ENCODE measurements at places on chromosomes 7 and 10. TPM values are rescaled to one million over a fixed set of nuclear protein-coding genes. Genes with fewer than 3 reads are reported as not detected.

RRP12 gene
- 130 TPM for total RNA-seq

TMEM139 gene
- total RNA-seq, result 3.2 TPM

KCNMA1 gene
- 13.5 TPM for total RNA-seq

RHOBTB1 gene
- 2.3 TPM for total RNA-seq

CPED1 gene
- 0.88 TPM for total RNA-seq

HMX2 gene
- not detected for total RNA-seq

RET gene
- total RNA-seq, result not detected

VIM gene
- 2,864 TPM for total RNA-seq

LIPJ gene
- not detected for total RNA-seq

TASOR2 gene
- total RNA-seq, result 87.7 TPM

HOXA9 gene
- 1.2 TPM for total RNA-seq

CDHR3 gene
- total RNA-seq, result 0.69 TPM

ATRNL1 gene
- 4.1 TPM for total RNA-seq

SPOCK2 gene
- 0.75 TPM for total RNA-seq

UTF1 gene
- total RNA-seq, result not detected

ZNF503 gene
- 2.3 TPM for total RNA-seq

ZNF853 gene
- total RNA-seq, result 3.9 TPM

GNAT3 gene
- not detected for total RNA-seq

CDHR1 gene
- 0.50 TPM for total RNA-seq

MSMB gene
- not detected for total RNA-seq

C10orf62 gene
- 0.56 TPM for total RNA-seq

SLC26A5 gene
- not detected for total RNA-seq

CALML3 gene
- total RNA-seq, result not detected

RBP3 gene
- total RNA-seq, result not detected

NOS3 gene
- not detected for total RNA-seq

NACAD gene
- 0.41 TPM for total RNA-seq

ATP6V0E2 gene
- total RNA-seq, result 29.1 TPM

SRI gene
- total RNA-seq, result 214 TPM

CPA1 gene
- total RNA-seq, result not detected

CLCN1 gene
- not detected for total RNA-seq

ZNF804B gene
- total RNA-seq, result not detected

STEAP1B gene
- total RNA-seq, result 35.9 TPM

PPIF gene
- 50.2 TPM for total RNA-seq

CRHR2 gene
- total RNA-seq, result not detected

TAF6 gene
- total RNA-seq, result 37.5 TPM

MYH16 gene
- total RNA-seq, result 0.87 TPM

TMEM130 gene
- 0.15 TPM for total RNA-seq

LRRC4 gene
- total RNA-seq, result not detected

GIMAP5 gene
- not detected for total RNA-seq

BHLHA15 gene
- total RNA-seq, result 0.64 TPM

PAX4 gene
- total RNA-seq, result not detected

SMKR1 gene
- 3.6 TPM for total RNA-seq

HYAL4 gene
- 0.05 TPM for total RNA-seq

ST8SIA6 gene
- total RNA-seq, result not detected

Data from A375 (cell line).